Astrocyte of the hippocampus (primary cell): ENCODE measurements at places on chromosomes 1 and 21.

DNA sequence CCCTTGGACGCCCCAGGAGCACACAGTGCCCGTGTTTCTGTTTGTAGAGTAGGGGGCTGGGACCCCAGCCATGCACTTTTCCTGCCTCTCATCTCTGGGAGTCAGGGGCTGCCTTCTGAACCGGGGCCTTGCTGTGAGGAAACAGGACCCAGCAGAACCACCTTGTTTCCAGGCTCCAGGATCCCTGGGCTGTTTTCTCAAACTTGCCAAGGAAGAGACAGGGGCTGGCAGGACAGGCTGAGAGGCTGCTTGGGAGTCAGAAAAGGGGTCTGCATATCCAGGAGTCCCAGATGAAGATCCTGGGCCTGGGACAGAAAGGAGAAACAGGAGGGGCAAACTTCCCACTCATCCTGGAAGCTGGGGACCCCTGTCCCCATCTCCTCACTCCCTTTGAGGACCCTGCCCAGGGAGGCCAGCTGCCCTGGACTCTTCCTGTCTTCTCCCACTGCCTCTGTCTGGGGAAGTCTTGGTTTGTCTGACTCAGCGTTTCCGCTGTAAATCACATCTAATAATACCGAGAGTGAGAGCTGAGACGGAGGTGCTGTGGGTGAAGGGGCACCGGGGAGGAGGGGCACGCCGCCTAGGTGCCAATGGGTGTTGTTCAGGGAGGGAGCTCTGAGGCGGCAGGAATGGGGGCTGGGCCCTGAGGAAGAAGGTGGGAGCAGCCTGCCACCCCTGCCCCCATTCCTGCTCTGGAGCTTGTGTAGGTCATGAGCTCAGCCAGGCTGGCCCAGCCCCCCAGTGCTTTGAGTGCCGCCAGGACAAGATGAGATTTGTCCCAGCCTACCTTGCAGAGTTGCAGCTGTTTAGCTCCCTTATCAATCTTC is 16.7 kb downstream of the POU3F1 start:
- DNase-seq, result peak; percentile 81

GRCh38 chr1:27388337-27389005 is 4.0 kb upstream of the GPR3 start:
- peak; percentile 64 for DNase-seq

- DNase-seq, result peak; percentile 44
Observed at GRCh38 chr1:73044241-73045036, 762.1 kb upstream of the NEGR1 start.

DNA sequence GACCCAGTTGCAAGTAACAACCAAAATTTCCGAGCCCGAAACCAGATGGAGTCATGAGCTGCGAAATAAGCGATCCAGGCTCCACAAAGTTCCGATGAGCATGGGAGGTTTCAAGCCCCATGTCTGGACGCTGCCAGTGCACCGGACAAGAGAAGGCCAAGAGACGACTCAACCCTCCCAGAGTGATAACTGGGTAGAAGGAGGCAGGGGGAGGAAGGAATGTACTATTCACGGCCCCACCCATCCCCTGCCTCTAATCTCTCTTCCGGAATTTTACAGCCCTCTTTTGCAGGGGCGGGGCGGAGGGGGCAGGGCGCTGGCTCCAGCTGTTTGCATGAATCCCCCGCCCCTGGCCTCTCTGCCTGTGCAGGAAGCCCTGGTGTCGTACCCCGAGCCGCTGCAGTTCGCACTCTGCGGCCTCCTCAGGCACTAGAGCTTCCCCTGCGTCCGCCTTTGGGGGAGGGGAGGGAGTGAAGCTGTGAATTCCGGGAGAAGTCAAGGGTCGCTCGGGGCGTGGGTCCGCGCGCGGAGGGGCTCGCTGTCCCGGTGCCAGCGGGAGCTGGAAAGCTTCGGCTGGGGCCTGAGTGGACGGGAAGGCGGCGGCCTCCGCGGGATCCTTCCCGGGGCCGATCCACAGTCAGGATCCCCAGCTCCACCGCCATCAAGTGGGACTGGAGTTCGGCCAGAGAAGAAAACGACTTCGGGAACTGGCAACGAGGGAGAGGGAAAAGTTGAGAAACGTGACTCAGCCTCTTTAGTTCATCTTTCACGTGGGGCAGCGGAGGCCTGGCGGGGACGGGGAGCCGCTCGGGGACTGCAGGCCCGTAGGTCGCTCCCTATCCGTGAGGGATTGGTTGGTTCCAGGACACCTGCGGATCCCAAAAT is 6.3 kb upstream of the PTP4A2 start:
- peak; percentile 73 for DNase-seq

GRCh38 chr1:9075022-9075421 is 5.6 kb upstream of the SLC2A5 start:
- DNase-seq, result no peak

GRCh38 chr1:7046314-7046713 is 261.1 kb downstream of the CAMTA1 start:
- peak; percentile 93 for DNase-seq
